ENCODE measurements at places on chromosomes 16 and 17.

DNA sequence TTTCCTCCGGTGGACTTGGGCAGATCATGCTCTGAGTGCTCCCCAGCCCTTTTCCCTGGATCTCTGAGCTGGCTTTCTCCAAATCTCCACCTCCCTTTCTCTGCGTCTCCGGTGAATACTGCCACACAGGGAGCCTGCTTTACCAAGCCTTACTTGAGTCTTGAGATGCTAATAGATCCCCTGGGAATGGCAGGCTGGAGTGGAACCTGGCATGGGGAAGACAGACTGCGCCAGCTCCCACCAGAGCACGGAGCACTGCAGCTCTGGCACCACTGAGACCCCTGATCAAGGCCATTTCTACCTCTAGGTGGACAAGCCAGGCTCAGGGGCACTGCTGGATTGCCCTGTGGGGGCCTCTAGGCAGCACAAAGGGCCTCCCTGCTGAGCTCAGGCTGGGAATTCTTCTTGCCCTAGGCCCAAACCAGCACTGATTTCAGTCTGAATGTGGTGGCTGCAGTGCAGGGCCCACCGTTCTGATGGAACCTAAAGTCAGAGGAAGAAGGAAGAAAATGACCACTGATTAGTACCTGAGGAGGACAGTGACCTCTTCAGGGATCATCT lies 74.3 kb upstream of the CRHR1 start:
- no peak for DNase-seq

DNA sequence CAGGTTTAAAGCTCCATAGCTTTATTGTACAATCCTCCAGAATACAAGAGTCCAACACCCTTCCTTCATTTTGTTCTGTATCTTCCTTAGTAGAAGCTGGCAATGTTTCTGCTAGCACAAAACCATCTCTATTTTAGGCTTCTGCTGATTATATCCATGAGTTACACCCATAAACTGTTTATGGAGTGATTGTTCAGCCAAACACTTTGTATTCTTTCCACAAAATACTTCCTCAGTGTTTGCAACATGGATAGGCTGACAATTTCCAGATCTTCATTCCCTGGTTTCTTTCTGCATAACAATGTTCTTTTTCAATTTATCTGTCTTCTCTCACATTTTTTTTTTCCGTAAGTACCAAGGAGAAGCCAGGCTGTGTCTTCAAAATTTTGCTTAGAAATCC lies 839.9 kb upstream of the CDH8 start:
- DNase-seq, result no peak

DNA sequence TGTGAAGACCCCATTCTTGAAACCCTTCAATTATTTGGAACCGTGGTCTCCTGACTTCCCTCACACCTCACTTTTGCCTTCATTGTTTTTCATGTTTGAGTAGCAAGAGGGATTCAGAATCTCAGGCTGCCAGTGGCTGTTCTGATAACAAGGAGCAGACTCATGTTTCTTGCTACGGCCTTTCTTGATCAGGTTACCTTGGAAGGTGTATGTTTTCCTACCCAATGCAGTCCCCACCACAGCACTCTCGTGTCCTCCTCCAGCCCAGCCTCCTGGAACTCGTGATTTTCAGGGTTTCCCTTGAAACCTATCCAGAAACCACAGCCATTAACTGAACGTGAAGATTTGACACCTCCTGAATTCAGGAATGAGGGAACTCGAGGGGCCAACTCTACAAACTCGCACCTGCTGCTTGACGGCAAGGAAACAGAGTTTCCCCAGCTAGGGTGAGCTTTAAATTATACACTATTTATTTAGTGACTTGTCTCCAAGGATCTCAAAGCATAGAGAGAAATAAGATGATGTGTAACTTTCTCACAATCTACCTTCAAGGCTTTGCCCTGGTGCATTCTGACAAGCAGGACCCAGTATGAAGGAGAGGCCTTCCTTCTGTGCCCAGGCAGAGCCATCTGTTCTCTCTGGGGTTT lies 1.6 kb downstream of the ZFHX3 start:
- no peak for DNase-seq

- DNase-seq, result peak; percentile 55
Measured at GRCh38 chr17:81537343-81537855, 9.2 kb downstream of the FSCN2 start.

GRCh38 chr17:15108992-15109391 lies 156.1 kb downstream of the PMP22 start:
- DNase-seq, result no peak

- DNase-seq, result no peak
Measured at GRCh38 chr17:4043862-4044261, 79.6 kb upstream of the ATP2A3 start.

DNA sequence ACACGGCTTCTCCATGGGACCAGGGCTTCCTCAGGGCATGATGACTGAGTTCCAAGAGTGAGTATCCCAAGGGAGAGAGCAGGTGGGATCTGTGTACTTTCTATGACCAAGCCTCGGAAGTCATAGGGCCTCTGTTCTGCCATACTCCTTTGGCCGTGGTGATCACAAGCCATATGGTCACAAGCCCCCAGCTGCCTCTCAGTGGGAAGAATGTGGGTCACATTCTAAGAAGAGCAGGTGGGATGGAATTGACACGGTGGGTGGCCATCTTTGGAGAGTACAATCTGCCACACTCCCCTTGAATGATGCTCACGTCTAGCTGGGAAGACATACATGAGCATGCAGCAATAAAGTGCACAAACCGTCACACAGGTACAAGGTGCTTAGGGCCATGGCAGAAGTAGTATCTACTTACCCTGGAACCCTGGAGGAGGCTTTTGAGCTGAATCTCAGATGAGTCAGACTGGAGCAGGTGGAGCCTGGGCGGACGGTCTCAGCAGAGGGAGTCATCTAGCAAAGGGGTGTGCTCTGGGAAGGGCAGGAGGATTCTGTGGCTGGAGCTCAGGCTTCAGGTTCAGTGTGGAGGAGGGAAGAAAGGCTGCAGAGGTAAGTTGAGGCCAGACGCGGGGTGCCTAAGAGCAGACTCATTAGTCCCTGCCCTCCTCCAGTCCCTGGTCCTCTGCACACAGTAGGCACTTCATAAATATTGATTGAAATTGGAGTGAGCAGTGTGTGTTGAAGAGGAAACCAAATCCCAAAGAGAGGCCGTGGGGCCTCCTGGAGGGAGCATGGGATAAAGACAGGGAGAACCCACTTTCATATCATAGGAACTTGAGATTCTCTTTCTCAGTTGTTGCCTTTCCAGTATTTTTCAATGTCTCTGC lies 26.6 kb downstream of the GOSR2 start:
- DNase-seq, result peak; percentile 20

DNA sequence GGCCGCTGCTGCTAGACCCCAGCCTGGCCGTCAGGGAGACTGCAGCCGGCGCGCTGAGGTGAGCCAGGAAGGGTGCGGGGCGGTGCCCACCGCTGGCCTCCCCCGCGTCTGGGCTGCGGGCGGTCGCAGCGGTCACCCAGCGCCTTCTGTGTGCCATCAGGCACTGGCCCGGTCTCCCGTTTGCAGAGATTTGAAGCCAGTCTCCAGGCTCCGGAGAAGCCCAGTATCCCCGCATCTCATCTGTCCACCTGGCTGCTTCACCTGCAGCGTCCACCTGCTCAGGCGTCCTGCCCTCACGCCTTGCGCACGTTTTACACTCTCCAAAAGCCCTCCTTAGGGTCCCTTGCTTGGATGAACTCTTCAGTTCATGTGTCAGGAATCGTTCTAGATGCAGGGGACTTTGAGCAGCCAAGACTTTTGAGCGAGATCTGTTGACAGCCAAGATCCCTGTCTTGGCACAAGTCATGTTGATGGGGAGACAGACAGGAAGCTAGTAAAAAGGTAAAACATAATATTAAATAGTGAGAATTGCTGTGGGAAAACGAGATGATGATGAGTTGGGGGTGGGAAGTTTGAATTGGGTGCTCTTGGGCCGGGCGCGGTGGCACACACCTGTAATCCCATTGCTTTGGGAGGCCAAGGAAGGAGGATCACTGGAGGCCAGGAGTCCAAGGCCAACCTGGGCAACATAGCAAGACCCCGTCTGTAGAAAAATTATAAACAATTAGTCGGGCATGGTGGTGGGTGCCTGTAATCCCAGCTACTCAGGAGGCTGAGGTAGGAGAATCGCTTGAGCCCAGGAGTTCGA lies 916 bp downstream of the HEATR3 start:
- DNase-seq, result no peak

GRCh38 chr16:72493716-72494415 lies 321.9 kb upstream of the PMFBP1 start:
- peak; percentile 1 for DNase-seq

DNA sequence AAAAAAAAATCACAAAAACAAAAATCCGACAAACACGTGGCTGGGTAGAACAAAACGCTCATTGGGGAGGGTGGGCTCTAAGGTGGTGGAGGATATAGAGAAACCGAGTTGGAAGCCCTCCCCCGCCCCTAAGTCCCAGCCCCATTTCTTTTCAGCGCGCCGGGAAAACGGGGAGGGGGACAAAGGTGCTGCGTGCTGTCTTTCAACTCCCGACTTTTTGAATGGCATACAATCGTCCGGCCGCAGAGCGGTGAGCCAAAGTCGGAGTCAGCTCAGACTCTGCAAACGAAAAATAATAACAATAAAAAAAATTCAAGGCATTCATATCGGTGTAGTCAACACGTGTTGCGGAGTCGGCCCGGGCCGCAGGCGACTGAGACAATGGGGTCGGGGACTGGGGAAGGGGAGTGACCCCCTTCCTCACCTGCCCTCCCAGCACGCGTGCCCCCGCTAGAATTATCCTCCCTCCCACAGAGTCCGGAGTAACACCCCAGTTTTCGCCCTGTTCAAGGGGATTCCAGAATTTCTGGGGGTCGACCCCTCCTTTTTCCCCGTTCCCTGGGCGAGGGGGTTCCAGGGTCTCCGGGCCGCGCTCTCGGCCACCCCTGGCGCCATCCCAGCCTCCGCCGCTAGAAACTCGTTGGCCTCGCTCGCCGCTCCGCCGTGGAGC lies 1.7 kb upstream of the IGF2BP1 start:
- peak; percentile 37 for DNase-seq

DNA sequence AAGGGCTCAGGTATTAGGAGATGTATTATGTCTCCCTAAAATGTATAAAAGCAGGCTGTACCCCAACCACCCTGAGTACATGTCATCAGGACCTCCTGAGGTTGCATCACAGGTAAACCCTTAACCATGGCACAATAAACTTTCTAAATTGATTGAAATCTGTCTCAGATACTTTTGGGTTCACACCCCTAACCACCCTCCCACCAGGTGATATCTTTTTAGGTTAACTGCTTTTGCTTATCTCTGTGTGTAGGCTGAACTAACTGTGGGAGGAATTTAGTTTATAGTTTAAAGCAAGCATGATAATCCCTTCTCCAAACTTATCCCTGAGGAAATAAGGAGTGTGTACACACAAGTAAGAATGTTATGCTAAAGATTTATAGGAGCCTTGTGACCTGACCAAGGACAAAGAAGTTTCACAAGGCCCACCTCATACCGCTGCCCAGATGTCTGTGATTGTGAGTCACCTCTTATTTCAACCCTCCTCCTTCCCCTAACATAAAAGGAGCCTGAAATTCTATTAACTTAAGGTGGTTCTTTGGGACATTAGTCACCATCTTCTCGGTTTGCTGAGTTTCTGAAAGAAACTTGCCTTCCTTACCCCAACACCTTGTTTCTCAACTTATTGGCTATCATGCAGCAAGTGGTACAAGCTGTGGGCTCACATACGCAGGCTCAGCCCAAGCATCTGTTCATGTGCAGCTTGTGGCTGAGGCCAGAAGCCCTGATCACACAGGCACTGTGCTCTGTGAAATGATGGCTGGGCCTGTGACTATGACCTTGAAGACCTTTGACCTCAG lies 11.3 kb downstream of the PRSS22 start:
- DNase-seq, result peak; percentile 73

- no peak for DNase-seq
Measured at GRCh38 chr16:85309656-85310587, 197.7 kb upstream of the CIBAR2 start.

GRCh38 chr17:12959441-12959840 lies 58.4 kb downstream of the ELAC2 start:
- DNase-seq, result no peak

GRCh38 chr16:82882226-82882625 lies 255.5 kb downstream of the CDH13 start:
- DNase-seq, result no peak

DNA sequence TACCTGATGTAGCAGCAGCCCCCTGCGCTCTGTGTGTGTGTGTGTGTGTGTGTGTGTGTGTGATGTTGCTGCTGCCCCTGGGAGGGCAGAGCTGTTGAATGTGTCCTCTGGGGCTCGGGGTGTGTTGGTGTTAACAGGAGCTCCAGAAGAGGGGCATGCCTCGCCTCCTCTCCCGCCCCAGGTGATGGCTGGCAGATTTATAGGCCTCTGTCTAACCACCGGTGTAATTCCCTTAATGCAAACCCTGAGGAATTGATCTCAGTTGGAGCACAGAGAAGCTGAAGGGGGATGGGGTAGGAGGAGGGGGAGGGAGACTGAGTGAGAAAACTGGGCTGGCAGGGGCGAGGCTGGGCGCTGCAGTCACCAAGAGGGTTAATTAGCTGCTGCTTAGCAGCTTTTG lies 10.0 kb downstream of the CACNA1G start:
- DNase-seq, result no peak

- DNase-seq, result no peak
Measured at GRCh38 chr16:782258-782657, 5.9 kb downstream of the RPUSD1 start.

GRCh38 chr17:20315311-20315710 lies 152.0 kb downstream of the LGALS9B start:
- no peak for DNase-seq

DNA sequence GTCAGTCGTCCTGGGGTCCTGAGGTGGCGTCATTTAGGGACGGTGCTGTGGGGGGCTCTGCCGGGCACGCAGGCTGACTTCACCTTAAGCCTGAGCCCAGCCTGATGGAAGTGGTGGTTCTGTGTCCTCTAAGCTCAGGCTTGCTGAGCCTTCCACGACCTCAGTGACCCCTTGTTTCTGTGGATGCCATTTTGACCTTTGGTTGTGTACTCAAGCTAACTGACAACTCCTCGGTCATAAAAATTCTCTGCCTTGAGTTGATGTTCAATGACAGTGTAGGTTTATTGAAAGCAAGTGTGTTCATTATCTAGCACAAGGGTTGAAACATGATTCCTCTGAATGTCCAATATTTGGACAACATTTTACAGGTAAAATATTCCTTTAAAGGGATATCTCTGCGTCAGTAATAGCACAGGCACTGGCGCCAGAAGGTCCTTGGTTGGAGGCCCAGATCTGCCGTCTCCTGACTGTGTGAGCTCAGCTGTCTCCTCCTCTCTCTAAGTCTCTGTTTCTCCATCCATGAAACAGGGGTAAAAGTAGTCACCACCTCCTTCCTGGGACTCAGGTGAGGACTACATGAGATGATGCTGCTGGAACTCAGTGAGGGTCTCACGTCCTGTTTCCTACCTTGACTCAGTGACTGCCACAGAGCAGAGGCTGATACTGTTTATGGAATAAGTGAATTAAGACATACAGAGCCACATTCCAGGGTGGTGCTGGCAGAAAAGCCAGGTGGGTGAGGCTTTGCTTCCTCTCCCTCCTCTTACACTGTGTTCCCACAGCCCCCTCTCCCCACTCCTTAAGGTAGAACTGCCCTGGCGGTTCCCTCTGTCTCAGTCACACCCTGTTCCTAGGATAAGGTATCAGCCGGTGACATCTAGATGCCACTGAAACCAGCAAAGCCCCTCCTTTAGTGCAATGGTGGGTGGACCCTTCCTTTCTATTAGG lies 75.7 kb downstream of the IRF8 start:
- no peak for DNase-seq

Data from urothelium cell line (cell line).